ENCODE measurements at places on chromosomes 1 and 21.

- DNase-seq: no peak
Measured at GRCh38 chr1:154155251-154155650, 378 bp upstream of the NUP210L start.

DNA sequence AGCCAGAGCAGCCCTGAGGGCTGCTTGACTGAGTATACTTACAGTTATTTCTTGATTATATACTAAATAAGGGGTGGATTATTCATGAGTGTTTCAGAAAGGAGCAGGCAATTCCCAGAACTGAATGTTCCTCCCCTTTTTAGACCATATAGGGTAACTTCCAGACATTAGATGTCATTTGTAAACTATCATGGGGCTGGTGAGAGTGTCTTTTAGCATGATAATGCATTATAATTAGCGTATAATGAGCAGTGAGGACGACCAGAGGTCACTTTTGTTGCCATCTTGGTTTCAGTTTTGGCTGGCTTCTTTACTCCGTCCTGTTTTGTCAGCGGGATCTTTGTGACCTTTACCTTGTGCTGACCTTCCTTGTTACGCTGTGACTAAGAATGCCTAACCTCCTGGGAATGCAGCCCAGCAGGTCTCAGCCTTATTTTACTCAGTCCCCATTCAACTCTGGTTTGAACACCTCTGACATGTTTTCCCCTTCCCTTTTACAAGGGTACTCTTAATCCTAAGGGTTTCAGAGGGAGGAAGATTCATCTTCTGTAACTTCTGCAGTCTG is 16.2 kb downstream of the KCTD3 start:
- DNase-seq: no peak

- DNase-seq: peak; percentile 16
Measured at GRCh38 chr1:25472471-25472870, 41.8 kb downstream of the MACO1 start.

GRCh38 chr1:71593523-71593922 is 512.7 kb upstream of the ZRANB2 start:
- no peak for DNase-seq

GRCh38 chr21:38531039-38531541 is 32.8 kb upstream of the ERG start:
- no peak for DNase-seq

DNA sequence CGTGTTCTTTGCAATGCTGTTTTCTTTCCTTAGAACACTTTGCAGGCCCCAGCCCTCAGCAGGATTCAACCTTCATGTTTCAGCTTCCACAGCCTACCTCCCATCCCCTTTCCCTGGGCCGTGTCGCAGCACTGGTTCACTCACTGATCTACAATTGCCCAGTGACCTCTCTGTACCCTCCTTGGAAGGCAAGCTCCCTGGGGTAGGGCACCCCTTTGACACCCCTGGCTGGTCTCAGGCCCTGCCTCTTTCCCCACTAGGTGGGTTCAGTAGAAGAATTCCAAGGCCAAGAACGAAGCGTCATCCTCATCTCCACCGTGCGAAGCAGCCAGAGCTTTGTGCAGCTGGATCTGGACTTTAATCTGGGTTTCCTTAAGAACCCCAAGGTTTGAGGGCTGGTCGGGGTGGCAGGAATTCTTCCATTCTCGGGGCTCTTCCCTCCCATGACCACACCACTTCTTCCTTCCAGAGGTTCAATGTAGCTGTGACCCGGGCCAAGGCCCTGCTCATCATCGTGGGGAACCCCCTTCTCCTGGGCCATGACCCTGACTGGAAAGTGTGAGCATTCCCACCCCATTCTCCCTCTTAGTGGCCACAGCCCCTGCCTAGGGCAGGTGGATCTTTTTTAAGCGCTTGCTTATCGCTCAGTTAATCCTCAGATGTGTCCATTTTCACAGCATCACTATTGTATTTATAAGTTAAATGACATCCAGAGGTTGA is 7.3 kb downstream of the RHOC start:
- DNase-seq: no peak

DNA sequence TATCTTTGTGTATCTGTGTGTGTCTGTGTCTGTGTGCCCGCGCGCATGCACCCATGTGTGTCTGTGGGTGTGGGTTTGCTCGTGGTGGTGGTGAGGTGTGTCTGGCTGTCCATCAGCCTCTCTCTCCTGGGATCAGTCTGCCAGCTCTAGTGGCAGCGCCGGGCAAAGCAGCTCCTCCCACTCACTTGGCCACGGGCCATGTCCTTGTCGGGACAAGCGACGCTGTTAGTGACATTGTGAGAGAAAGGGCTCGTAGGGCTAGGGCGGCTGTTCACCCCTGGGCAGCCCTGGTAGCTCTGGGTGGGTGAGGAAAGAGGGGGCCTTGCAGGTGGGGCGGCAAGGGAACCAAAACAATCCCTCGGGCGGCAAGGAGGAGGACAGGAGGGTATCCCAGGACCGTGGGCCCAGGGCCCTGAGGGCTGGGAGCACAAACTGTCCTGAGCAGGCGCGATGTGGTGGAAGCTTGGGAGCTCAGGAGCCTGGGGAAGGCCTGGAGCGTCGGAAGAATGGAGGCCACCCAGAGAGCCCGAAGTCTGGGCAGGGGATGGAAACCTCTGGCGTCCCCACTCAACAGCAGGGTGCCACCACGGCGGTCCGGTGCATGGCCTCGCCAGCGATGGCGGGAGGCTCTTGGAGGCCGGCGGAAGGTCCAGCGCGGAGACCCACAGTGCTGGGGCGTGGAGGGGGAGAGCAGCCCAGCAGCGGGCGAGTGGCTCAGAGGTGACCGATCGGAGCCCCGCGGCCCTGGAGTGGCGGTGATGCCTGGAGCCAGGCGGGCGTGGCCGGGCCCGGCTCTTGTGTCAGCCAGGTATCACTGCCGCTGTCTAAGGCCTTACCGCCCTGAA is 140.5 kb downstream of the LIPI start:
- no peak for DNase-seq

GRCh38 chr1:75273110-75273509 is 138.9 kb downstream of the LHX8 start:
- DNase-seq: no peak

- DNase-seq: no peak
Measured at GRCh38 chr1:226987623-226988333, 47.7 kb downstream of the COQ8A start.

GRCh38 chr1:198627436-198628066 is 11.3 kb upstream of the PTPRC start:
- DNase-seq: no peak

DNA sequence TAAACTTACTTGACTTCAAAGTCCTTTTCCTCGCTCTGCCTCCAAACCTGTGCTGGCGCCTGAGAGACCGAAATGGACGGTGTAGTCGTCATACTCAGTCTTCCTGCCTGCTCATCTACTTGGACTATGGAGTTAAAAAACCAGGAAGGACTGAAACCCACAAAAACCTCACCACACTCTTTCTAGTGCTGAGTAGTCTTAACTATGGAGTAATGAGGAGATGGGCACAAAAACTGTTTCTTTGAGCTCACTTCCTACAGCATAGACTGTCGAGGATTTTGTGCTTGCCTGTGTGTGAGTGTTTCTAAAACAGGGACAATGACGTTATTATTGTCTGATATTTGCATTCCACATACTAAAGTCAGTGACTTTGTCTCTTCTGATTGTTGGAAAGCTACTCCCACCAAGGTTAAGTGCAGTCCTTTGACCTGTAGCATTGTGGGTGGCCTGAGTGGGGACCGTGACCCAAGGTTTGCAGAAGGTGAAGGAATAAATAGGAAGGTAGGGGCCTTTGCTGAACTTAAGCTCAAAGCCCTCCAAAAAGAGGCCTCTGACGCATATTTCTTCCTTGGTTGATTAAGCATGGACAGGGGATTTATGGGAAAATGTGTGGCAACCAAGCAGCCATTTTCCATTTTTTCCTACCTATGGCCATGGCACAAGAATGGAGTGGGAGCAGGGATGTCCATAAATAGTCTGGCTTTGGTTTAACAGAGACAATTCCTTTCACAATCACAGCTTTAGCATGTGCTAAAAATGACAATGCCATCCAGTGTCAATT is 109.6 kb downstream of the ZBTB18 start:
- DNase-seq: no peak

DNA sequence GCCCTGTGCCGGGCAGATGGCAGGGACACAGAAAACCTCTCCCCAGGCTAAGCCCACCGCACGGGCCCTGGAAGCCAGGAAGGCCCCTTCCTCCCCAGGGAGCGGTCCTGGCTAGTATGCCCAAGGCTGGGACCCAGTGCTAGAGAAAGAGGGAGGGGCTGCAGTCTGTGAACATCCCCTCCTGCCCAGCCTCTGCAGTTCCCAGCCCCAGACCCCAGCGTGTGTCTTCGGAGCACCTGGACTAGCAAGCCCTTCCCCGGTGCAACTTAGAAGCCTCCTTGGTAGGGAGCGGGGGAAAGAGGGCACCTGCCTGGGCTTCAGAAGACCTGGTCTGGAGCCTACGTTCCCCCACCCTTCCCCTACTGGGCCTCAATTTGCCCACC is 2.1 kb downstream of the PLEKHG5 start:
- DNase-seq: no peak

DNA sequence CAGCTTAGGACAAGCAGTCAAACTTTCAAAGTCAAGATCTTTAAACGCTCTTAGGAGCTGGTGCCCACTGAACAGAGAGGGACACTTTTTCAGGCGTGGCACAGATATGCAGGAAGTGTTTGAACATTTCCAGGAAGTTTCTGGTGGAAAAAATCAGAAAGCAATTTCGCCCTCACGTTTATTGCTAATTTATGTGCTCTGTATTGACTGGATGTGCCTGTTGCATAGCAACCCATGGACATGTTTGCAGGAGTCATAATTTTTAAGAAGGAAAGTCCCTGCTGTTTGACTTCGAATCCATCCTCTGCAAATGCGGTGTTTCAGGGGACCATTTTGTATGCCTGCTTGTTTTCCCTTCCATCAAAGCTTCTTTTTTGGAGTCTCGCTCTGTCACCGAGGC is 239.9 kb upstream of the IRF2BP2 start:
- no peak for DNase-seq

- no peak for DNase-seq
Measured at GRCh38 chr1:7434566-7434965, 336.5 kb upstream of the VAMP3 start.

DNA sequence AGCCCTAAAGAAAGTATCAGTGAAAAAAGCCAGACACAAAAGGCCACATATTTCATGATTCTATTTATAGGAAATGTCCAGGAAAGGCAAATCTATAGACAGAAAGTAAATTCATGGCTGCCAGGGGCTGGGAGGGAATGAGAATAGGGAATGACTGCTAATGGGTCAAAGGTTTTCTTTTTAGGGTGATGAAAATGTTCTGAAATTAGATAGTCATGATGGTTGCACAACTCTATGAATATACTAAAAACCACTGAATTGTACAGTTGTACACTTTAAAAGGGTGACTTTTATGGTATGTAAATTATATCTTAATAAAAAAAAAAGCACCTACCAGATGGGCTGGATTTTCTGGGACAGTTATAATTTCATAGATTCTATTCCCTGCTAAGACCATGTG is 114.8 kb downstream of the CNIH3 start:
- no peak for DNase-seq

DNA sequence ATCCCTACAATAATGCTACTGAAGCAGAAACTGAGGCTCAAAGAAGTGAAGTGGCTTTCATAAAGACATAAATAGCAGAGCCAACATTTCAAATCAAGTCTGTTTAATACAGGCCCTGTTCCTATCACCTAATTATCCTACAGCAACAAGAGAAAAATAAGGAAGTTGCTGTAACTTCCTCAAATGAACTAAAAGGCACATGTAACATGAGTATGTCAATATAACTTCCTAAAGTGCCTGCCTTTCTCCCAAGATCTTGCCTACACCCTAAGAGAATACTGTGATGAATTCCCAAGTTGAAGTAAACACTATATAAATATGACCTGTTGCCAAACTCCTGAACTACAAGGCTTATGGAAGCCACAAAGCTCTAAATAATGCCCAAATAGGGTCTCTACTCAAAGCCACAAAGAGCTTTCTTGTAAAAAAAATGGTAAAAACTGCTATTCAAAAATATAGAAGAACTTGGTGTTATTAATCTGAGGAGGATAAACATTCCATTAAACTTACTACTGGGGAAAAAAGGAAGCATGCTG is 8.6 kb downstream of the BEND5 start:
- no peak for DNase-seq

DNA sequence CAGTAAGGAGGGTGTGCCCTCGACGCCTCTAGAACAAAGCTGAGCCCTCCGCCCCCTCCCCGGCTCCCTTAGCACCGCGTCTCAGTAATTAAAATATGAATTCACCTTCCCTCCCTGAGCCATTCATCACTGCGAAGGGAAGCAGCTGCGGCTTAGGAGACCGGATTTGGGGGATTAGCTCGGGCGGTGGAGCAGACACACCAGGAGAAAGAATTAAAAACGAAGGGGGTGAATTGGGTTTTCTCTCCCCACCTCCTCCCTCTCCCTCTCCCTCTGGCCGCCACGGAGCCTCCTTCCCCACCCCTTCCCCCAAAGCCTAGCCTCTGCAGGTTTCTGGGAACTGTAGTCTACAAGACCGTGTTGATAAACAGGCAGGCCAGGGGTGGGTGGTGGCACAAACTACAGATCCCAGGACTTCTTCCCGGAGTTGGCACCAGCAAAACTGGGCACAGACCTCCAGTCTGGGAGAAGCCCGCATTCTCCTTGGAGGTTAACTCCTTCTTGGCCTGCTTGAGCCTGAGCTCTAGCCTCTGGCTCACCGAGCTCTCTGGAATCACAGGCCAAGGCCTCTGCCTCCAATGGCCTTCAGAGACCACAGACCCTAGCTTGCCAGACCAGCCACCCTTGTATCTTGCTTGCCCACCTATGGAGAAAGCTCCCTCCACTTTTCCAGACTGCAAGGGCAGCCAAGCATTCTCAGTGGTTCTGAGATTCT is 10.8 kb downstream of the BLACAT1 start:
- no peak for DNase-seq

- DNase-seq: no peak
Measured at GRCh38 chr1:54834007-54834541, 33.0 kb upstream of the TTC22 start.

DNA sequence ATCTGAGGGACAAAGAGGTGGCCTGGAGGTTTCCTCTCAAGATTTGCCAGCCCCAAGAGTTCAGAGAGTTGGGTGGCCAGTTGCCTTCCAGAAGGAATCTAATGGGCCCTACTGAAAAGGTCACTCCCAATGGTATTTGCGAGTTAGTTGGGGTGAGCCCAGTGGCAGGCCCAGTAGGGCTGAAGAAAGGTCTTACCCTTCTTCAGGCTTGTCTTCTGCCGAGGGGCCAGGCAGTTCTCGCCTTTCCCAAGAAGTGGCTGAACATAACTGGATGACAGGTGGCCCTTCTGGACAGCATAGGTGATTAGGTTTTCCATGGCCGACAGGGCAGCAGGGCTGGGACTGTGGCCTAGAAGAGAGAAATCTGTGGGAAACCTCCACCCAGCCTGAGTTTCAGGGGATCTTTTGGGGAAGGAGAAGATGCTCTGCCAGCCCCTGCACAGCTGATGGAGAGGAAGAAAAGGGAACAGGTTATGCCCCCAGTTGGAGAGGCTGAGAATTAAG is 7.2 kb downstream of the PGLYRP4 start:
- DNase-seq: no peak

GRCh38 chr1:228046421-228047182 is 35.9 kb upstream of the ARF1 start:
- DNase-seq: no peak

GRCh38 chr21:33360881-33361602 is 36.3 kb downstream of the IFNAR1 start:
- DNase-seq: peak; percentile 88

Measured in stimulated activated CD4-positive, alpha-beta T cell treated with anti-CD3 and anti-CD28 coated beads, Interleukin-1b, Interleukin-23, amount 100 ng/mL, for 48 hours (primary cell).